ENCODE measurements at places on chromosomes 5 and 9.

DNA sequence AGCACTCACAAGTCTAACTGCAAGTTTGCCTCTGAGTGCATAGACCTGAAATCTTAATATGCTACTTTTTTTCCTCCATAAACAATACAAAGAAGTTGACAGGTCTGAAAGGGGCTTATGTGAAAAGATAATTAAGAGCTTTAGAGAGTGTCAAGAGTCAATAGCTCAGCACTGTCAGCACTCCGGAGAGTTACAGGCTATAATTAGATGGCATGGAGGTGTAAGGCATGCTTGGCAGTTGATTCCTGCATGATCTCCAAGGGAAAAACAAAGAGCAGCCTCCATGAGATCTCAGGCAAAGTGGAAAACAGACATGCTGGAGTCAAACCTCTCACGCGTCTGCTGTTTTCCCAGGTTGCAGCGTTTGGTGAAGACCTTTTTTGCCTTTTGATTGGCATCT, 468.7 kb downstream of the TLE4 start:
- no peak for DNase-seq

- no peak for DNase-seq
Observed at GRCh38 chr5:57499262-57500050, 16.8 kb upstream of the ACTBL2 start.

- DNase-seq, result no peak
Observed at GRCh38 chr5:105978011-105978410, 1692.7 kb downstream of the EFNA5 start.

- DNase-seq, result no peak
Observed at GRCh38 chr5:79974886-79975285, 16.2 kb downstream of the MTX3 start.

GRCh38 chr9:99860266-99860665, 38.6 kb downstream of the NR4A3 start:
- no peak for DNase-seq

- no peak for DNase-seq
Observed at GRCh38 chr5:124342027-124342471, 404.4 kb downstream of the ZNF608 start.

DNA sequence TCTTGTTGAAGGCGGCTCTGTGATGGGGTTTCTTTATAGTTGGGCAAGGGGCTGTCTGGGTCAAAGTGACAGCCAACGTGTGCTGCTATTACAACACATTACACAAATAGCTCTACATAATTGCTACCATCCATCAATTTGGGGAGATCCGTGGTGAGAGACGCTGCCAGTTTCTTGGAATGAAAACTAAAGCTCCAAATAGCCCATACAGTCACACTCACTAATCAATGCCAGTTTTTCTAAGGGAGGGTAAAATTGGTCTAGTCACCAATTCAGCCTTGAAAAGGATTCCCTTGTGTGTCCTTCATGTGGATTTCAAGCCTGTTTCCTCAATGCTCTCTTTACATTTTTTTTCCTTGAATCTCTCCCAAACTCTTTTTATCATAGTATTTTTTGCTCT, 343.3 kb upstream of the KLF4 start:
- no peak for DNase-seq

DNA sequence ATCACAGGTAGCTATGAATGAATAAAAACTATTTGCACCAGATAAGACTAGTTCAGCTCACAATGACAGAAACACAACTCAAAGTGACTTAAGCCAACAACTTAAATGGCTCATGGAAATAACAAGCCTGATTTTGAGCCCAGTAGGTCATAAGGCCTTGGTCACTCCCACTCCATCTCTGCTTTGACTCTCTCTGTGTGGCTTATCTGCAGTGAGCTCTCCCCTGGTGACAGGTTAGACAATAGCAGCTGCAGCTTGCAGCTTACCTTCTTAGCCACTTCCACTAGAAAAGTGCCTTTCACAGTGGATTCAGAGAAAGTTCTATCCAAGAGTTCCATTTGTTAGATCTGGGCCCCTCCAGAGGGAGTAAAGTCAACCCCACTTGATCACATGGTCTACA, 315.7 kb downstream of the RAB3C start:
- DNase-seq, result no peak

DNA sequence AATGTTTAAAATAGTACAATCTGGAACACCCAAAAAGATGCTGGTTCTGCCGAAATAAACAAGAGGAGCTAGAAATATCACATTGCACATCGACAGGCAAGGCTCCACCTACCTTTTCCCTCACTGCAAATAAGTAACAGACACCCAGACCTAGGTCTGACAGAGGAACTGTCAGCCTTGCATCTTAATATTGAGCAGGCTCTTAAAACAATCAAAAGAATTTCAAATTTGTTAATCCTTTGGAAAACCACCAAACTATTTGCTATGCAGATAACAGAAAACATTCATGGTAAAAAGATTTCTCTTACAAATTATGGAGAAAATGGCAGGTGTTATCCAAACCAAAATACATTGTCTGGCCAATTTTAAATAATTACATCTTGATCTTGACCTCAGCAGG, 71.3 kb downstream of the FRMD3 start:
- DNase-seq, result no peak

All from NCI-H2081 treated with DMSO at 0.1 percent for 48 hours (cell line).